Stimulated activated CD8-positive, alpha-beta memory T cell treated with anti-CD3 and anti-CD28 coated beads, Interleukin-2, amount 100 ng/mL, for 1 hour (primary cell): ENCODE measurements at places on chromosomes 13 and 19.

GRCh38 chr13:66098931-66099628 lies 1131.1 kb downstream of the PCDH9 start:
- DNase-seq, result no peak

DNA sequence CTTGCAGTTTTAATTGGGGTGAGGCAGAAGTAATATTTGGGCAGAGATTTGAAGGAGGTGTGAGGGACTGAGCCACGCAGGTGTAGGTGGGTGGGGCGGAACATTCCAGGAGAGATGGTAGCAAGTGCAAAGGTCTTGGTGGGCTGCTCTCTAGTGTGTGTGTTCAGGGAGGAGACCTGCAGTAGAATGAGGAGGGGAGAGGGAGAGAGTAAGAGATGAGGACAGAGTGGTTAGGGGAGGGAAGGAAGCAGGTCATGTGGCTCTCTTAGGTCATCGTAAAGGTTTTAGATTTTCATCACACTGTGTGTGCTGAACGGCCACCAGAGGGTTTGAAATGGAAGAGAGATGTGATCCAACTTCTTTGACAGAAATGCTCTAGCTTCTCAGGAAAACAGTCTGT lies 33.5 kb downstream of the WASF3 start:
- no peak for DNase-seq

DNA sequence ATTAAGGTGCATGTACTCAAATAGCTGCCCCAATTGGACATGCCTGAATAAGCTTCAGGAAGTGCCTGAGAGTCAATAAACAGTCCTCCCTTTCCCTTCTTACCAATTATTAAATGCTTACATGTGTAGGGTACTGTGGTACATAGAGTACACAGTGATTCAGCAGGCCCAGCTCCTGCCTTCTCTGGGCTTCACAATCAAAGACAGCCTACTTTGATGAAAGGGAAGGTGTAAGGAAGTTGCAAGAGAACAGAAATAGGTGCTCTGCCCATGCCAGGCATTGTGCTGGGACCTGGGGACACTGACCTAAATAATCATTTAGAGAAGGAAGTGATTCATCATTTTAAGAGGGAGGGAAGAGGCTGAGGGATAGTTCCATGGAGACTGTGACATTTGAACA lies 17.2 kb downstream of the FRY start:
- DNase-seq, result no peak

DNA sequence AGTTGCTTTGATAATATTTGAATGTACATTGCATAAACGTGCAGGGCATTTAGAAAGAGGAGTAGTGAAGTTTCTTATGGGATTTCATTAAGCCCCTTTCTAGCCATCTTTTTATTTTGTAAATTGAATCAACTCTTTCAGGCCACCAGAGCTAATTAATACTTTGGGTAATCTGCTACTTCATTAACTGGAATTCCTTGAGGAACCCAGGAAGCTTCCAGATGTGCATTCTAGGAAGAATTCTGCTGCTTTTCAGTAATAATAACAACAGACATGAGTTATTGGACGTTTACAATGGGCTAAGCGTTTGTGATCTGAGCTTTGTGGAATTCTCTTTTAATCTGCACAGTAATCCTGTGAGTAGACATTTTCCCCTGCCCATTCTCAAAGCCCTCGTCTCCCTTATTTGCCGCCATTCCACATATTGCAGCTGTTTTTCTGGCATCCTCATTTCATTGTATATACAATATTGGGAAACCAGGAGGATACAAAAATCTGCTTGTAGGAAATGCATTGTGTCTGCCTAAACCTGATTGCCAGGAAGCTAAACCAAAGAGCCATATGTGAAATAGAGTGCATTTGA lies 103.9 kb downstream of the HS6ST3 start:
- DNase-seq, result no peak

- no peak for DNase-seq
Observed at GRCh38 chr19:40640744-40641143, 39.6 kb downstream of the LTBP4 start.

GRCh38 chr19:55157064-55157908 lies at the start of gene TNNI3:
Gene TNNI3, minus strand, starts transcription at chr19:55157732. Its CDS starts 143 bp downstream, at chr19:55157589.
- DNase-seq, result no peak

DNA sequence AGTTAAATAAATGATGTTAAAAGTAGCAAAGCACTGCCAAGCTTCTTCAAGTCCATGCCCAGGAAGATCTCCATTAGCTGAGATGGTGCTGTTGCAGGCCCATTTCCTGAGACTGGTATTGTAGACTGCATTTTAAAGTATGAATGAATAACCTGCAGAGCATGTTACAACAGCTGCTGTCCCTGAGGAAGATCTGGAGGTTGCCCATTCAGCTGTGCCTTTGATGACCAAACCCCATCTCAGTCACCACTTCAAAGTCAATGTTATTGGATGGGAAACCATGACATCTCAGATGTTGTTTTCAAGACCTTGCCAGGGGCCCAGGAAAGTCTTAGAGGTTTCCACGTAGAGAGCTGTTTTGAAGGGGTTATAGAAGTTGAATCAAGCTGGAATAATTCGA lies 281.3 kb downstream of the MTUS2 start:
- DNase-seq, result no peak

DNA sequence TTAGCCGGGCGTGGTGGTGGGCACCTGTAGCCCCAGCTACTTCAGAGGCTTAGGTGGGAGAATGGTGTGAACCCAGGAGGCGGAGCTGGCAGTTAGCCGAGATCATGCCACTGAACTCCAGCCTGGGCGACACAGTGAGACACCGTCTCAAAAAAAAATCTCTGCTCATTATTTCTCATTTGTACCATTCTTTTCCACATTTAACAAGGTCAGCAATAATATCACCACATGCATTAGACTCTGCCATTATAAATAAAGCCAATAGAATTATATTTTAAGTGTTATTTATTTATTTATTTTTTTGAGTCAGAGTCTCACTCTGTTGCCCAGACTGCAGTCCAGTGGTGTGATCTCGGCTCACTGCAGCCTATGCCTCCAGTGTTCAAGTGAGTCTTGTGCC lies 24.2 kb downstream of the UGGT2 start:
- DNase-seq, result no peak

- no peak for DNase-seq
Observed at GRCh38 chr19:11657307-11657706, 60.0 kb downstream of the ZNF627 start.

- DNase-seq, result no peak
Observed at GRCh38 chr19:11363881-11364280, 8.6 kb downstream of the PLPPR2 start.

GRCh38 chr19:10320602-10321416 lies 5.0 kb upstream of the FDX2 start:
- no peak for DNase-seq

DNA sequence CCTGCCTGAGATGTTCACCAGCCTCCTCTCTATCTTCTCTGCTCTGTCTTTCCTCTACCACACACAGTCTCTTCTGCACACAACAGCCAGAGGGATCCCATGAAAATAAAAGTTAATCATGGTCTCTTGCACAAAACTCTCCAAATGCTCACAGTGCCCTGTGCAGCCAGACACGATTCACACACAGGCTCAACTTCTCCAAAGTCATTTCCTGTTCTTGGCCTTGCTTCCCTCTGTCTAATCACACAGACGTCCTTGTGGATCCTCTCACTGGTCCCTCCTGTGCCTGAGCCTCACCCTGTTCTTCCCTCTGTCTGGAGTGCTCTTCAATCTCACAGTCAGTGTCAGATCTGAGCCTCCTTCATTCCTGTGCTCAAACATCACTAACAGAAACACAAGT lies 7.8 kb downstream of the SIGLEC12 start:
- no peak for DNase-seq

GRCh38 chr13:67437244-67437643 lies 207.1 kb upstream of the PCDH9 start:
- no peak for DNase-seq

DNA sequence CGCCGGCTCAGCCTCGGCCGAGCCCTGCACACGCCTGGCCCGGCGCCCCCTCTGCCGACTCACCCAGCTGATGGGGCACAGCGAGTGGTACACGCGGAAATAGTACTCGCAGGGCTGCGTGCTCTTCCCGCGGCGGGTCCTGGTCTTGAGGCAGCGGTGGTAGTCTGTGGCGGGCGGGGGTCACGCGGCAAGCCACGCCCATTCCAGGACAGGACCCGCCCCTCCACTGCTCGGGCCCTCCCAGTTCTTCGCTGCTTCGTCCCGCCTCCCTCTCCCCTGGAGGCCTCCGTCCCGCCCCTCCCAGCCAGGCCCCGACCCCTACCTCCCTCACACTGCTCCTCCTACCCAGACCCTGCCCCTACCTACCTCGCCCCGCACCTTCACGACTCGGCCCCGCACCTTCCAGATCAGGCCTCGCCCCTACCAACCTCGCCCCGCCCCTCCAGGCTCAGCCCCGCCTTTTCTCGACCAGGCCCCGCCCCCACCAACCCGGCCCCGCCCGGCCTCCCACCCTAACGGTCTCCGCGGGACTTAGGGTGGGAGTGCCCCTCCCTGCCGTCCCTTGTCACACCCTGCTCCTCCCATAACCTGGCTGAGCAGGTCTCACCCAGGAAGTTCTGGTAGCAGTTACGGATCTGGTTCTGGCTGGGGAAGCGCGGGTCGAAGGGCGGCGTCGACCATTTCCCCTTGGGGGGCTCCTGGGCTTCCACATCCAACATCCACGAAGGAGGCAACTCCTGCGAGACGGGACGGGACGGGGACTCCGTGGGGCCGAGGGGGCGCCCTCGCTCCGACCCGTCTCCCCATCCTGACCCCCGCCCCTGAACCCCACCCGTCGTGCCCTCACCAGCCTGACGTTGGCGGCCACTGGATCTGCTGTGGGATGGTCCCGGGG lies 469 bp downstream of the COX6B2 start:
- peak; percentile 39 for DNase-seq

GRCh38 chr13:29594710-29595379 lies 643 bp downstream of the SLC7A1 start:
- DNase-seq, result peak; percentile 33

DNA sequence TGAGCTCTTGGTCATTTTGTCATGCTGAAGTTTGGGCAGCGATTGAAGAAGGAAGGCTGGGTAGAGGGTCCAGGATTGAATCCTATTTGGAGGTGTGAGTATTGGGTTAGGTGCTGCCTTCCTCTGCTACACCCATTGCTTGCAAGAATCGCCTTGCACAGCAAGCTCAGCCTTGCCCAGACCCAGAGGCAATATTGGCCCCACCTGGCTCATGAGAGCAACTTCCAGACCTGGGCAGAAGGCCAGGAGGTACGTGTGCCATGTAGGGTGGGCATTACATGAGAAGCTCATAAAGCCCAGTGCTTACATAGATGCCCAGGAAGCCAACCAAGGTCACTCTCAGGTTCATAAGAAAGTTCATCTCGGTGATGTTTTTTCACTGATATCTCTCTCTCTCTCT lies 718.0 kb downstream of the EFNB2 start:
- no peak for DNase-seq
